ENCODE measurements at places on chromosomes 6 and 20.

GRCh38 chr6:12189150-12189549, 101.0 kb upstream of the EDN1 start:
- DNase-seq: no peak

- DNase-seq: no peak
Observed at GRCh38 chr6:126113261-126113660, 126.9 kb downstream of the TRMT11 start.

DNA sequence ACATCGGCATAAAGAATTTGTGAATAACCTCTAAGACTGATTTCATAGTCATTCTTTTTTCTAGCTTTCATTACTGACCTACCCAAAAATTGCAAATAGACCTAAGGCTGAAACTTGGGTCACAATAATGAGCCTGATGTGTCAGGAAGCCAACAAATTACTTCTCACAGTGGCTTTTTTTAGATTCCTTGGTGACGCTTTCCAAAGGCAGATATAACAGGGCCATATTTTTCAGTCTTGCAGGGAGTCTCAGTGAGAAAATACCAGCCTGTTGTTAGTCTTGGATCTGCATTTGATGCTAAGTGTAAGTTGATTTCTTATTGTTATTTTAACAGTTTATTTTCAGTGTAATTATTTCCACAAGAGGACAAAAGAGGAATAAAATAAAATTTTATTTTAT, 179.7 kb downstream of the KHDC1L start:
- no peak for DNase-seq

- DNase-seq: no peak
Observed at GRCh38 chr6:163964789-163965188, 550.3 kb downstream of the QKI start.

DNA sequence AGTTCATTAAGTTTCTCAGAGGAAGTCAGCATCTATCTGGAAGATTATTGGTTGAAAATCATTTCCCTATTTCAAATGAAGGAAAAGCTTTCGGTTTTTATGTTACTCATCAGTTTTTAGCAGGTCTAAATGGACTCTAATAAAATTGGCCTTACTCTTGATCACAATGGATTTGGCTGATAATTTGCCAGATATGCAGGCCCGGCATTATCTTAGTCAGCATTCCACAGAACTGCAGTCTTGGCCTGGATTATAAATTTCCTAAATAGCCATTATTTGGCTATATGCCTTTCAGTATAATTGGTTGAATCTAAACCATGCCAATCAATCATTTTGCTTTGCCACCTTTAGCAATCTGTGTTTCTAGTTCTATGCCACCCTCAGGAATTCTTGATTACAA, 91.7 kb upstream of the KCNQ5 start:
- DNase-seq: no peak

DNA sequence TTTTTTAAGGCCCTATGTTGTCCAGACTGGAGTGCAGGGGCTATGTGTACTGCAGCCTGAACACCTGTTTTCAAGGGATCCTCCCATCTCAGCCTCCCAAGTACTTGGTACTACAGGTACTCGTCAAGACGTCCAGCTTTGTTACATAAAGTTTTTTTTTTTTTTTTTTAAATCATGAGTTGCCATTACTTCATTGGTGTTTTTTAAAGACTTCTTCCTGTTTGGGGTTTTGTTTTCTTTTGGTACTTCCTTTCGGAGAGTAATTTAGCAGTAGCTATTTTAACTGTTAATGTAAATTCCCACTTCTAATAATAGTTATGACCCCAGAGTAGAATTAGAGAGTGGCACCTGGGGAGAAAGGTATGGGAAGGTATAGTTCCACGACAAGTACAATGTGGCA, 10.5 kb downstream of the ZNFX1 start:
- DNase-seq: no peak

DNA sequence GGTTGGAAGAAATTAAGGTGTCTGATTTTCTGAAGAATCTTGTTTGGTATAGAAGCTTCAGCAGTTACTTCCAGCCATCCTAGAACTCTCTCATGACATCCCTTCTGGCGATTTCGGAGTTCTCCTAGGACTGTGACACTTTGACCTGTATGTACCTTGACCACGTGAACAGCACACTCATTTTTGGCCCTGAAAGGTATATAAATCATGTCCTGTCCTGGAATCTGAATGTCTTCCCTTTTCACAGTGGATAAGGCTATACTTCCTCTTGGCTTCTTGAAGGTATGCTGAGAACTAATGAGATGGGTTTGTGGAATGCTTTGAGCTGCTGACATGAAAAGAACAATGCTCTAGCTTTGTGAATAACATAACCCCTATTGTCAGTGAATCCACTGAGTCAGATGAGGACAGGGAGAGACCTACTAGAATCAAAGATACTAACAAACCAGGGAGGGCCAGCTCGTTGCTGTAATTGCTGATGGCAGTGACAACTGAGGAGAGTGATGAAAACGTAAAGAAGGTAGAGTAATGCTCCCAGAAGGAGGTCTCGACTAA, 6.0 kb upstream of the ZDHHC14 start:
- DNase-seq: peak; percentile 69

DNA sequence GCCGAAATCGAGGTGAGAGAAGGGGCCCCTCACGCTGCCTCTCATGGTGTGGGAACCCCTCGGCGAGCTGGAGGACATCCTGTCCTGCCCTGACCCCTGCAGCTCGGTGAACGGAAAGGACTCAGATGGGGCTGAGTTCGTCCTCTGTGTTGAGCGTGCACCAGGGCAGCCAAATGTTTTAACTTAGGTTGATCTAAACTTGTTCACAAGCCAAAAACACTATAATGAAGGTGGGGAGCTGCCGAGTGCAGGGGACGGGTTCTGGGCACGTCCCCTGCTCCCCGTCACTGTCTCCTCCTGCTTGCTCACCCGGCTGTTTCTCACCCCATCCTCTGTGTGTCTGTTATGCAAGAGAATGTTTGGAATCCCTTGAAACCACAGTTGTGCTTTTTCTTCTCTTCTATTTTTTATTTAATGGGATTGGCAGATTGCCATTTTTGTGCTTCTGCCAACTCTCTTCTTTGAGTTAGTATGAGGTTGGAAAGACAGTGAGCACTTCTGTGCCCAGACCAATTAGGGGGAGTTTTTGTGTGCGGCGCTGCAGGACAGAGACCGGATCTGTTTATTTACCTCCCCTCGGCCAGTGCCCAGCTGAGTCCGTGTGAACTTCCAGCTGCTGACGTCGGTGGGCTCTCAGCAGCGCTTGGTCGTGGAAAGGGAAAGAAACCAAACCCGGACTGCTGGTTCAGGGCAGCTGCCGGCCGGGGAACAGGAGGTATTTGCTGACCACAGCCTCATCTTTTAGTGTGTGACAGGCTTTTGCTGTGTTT, 158.1 kb downstream of the DTNBP1 start:
- DNase-seq: peak; percentile 57

DNA sequence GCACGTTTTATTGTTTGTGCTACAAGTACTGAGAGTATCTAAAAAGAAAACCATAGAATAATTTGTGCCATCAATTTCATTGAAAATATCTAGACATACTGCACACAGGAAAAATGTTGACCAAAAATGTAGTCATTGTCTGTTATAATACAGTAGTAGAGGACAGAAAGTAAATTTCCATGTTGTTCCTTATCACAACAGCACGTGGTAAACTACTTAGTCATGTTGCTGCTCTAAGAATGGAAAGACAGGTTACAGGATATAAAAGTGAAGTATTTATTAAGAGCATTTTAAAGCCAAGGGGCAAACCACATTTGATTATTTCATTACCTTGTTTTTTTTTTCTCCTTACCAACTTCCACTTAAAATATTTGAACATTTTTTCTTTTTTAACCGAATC, 89.0 kb upstream of the CEP85L start:
- no peak for DNase-seq

- DNase-seq: no peak
Observed at GRCh38 chr20:57605878-57606277, 14.3 kb downstream of the ZBP1 start.

DNA sequence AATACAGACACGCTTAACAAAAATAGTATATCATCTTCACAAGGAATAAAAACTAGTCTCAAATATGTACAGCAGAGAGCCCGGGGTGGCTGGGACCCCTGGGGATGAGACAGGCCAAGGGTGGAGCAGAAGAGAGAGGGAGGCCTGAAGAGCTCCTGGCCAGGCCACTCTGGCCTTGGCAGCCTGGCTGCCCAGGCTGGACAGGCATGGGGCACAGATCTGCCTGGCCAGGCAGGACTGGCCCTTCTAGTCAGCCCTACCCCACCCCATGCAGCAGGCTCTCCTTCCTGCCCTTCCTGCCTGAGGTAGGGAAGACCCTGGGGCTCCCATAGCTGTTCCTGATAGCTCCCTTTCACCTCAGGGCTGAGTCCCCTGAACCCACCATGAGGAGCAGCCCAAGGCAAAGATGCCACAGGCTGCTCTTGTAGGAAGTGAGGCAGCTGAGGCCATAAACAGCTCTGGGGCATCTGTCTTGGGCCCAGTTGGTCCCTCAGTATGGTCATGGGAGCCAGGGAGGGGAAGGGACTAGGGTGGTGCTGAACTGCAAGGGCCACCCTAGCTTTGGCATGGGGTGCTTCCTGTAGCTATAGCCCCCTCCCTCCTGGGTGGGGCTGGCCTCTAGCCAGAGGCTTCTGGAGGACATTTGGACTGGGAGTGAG, 27.1 kb downstream of the COX4I2 start:
- no peak for DNase-seq

DNA sequence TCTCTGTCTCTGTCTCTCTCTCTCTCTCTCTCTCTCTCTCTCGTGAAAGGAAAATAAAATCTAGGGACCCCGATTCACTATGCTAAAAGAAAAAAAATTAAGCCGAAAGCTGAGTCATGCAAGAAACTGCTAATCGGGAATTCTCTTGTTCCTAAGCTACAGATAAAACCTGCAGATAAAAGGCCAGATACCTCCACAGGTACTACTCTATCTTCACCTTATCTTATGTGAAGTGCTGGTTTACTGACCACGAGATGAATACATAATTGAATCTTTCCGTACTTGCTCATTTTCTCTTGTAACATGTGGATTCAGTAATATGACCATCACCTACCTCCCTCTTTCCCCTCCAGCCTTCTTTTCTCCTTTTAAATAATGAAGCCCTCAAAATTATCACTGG, 120.5 kb downstream of the RFX6 start:
- DNase-seq: no peak

DNA sequence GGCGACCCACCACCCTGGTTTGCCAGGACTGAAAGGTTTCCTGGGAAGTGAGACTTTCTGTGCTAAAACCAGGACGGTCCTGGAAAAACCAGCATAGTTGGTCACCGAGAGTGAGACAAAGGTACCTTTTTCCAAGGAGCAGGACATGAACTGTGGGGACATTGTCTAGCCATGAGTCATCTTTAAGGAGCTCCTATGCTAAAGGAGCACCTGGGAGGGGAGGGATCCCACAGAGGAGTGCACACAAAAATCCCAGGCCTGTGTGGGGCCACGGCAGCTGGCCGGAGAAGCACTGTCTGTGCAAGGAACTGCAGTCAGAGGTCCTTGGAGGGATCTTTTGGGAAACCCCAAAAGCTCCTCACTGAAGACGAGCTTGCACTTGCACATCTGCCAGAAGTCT, 109.1 kb upstream of the PLEKHG1 start:
- peak; percentile 43 for DNase-seq

- DNase-seq: no peak
Observed at GRCh38 chr6:72621291-72622093, at the start of gene KCNQ5. Gene KCNQ5, plus strand, starts transcription at chr6:72622064.

DNA sequence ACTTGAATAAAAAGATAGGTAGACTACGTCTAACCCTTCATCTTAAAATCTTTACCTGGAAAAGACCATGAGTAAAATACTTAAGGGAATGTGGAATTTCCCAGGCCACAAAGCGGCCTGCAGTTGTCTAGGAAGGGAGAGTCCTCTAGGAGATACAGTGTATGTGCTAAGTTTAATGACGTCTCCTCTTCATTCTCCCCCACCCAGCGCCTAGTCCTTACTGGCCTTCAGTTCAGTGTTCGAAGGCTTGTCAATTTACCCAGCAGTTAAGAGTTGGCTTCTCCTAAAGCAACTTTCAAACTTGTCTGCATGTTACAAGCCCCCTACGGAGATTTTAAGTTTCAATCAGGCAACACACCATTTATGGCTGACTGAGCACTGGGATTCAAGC, 35.2 kb downstream of the HFE start:
- DNase-seq: peak; percentile 45

DNA sequence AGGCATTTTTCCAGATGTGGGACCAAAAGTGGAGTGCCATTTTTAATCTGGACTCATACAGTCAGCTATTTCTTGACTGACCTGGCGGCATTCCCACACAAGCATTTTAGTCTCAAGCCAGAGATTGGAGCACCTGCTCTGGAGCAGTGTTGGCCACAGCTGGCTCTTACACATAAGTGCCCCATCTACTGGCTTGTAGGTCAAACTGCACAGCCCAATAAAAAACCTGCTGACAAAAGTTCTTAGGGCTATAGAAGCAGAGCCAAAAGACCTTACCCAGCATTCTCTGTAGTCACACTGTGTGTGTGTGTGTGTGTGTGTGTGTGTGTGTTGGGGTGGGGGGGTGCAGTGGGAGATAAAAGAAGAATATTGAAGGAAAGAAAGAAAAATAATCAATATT, 38.6 kb upstream of the SENP6 start:
- peak; percentile 22 for DNase-seq

GRCh38 chr6:134519465-134519864, 201.6 kb upstream of the SGK1 start:
- DNase-seq: no peak

- no peak for DNase-seq
Observed at GRCh38 chr6:142183351-142183750, 36.3 kb downstream of the VTA1 start.

- no peak for DNase-seq
Observed at GRCh38 chr6:50369996-50370395, 320.3 kb upstream of the DEFB112 start.

DNA sequence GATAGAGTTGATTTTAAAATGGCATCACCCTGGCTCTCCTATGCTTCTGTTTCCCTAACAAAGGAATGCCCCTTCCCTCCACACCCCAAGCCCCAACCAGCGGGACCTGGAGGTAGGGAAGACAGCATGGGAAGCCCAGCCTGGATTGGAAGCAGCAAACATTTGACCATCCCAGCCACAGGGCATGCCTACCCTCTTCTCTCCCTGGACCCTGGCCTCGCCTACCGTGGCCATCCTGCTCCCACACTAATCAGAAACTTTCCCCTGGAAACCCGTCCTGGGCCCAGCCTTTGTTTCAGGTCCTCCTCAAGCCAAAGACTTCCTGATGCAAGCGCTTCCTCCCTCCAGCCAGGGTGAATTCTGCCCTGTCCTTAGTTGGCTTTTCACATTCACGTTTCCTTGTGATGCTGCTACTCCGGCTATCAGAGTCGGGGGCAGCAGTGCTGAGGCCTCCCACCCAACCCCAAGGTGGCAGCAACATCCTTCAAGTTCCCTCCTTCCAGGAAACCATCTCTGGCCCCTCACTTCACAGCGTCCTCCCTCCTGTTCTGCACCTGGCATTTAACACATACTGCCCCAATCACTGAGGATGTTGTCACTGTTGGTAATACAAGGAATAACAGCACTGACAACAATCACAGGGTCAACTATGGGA, 18.2 kb upstream of the ANGPT4 start:
- no peak for DNase-seq

- no peak for DNase-seq
Observed at GRCh38 chr20:57495978-57496377, 29.0 kb downstream of the CTCFL start.
